ENCODE measurements at places on chromosomes 4 and X.

DNA sequence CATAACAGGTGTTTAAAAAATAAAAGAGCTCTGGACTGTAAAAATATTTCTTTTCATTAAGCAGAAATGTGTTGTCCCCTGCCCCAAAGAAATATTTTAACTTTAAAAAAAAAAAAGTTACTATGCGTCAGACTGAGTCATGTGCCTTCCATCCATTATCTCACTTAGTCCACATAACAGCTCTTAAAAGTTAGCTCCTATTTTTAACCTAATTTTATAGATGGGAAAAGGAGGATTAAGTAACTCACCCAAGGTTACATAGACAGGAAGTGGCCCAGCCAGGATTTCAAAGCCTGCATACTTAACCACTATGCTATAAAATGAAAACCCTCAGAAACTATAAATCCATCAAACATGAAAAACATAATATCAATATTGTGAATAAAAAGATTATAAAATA is 97.7 kb downstream of the MANBA start:
- DNase-seq = no peak

- DNase-seq = no peak
Observed at GRCh38 chr4:25075129-25075528, 44.4 kb upstream of the LGI2 start.

- no peak for DNase-seq
Observed at GRCh38 chr4:111838406-111838930, 306.8 kb upstream of the FAM241A start.

DNA sequence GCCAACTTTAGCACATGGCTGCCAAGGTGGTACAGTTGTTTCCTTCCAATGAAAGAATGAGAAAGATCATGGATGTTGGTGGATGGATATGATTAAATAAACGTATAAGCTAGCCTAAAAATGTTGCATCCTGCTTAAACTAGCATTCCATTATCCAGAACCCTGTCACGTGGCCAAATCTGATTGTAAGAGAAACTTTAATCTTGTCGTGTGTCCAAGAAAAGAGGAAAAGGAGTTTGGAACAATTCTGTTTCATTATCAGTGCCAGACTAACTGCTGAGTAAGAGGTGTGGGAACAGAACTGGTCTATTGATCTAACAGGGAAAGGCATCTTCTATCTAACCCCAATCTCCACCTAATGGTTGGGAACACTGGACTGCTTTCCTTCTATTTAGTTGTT is 325.2 kb upstream of the BMP3 start:
- DNase-seq = no peak

- no peak for DNase-seq
Observed at GRCh38 chr4:159222043-159222552, 119.2 kb downstream of the RAPGEF2 start.

- no peak for DNase-seq
Observed at GRCh38 chr4:183182873-183183725, 84.0 kb downstream of the WWC2 start.

DNA sequence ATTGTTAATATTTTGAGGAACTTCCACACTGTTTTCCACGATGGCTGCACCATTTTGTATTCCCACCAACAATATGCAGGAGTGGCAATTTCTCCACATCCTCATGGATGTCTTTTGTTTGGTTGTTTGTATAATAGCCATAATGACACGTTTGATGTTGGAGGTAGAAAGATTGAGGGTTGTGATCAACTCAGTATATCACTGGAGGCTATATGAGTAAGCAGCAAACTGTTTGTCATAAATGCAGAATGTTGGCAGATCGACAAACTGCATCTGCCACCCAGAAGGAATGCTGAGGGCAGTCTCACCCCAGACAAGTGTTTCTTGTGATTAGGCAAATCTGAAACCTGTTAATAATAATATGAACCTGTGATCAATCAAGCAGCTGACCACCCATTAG is 243.9 kb upstream of the WDFY3 start:
- no peak for DNase-seq

GRCh38 chr4:7876201-7876875 is 63.3 kb downstream of the AFAP1 start:
- DNase-seq = no peak

- no peak for DNase-seq
Observed at GRCh38 chrX:13428053-13428786, 108.4 kb upstream of the ATXN3L start.

DNA sequence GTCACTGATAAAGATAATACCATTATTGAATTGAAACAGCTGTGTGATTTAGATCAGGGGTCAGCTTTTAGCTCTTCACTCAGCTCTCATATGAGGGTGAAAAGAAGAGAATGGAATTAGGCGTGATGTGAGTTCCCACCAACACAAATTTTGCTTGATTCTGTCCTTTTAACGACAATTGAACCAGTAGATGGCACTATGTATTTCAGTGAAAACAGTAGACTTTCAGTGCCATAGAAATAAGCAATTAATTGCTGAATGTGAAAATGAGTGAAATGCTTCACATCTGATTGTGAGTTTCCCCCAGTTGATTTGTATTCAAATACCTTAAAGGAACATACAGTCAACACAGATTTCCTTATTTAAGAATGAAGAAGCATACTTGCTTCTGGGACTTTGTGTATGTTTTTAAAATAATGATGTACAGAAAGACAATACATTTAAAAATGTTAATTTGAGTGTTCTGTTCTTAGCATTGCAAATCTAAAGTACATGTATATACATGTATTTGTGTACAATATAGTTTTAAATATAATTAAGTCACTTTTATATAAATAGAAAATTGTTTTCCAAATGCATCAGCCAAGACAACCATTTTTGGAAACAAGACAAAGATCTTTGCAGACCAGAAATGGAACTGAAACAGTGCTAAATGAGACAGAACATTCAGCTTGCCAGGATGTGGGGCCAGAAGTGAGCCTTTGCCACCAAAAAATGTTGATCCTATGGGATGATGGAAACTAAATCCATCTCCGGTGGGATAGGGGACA is 178.8 kb downstream of the SNCA start:
- no peak for DNase-seq

DNA sequence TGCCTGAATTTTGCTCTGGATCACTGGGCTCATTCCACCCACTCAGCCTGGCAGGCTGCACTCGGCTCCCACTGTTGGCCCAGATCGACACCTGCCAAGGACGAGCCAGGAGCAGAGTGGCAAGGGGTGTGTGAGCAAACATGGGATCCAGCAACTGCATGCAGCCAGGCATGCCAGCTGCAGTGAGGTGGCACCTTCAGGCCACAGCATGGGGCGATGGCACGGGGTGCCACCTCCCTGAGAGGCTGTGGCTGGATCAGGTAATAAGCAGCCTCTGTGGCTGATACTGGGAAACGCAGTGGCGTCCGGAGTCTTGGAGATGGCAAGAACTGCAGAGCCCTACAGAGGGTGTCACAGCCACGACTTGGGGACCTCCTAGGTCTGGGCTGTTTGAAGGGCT is 244.5 kb upstream of the FSTL5 start:
- DNase-seq = no peak

GRCh38 chr4:10565166-10565780 is 108.0 kb upstream of the ZNF518B start:
- no peak for DNase-seq

- DNase-seq = no peak
Observed at GRCh38 chr4:4437798-4438470, 51.0 kb downstream of the NSG1 start.

GRCh38 chr4:74755486-74755885 is 38.8 kb downstream of the BTC start:
- no peak for DNase-seq

GRCh38 chr4:3444351-3445110 is 2.8 kb downstream of the HGFAC start:
- DNase-seq = no peak

DNA sequence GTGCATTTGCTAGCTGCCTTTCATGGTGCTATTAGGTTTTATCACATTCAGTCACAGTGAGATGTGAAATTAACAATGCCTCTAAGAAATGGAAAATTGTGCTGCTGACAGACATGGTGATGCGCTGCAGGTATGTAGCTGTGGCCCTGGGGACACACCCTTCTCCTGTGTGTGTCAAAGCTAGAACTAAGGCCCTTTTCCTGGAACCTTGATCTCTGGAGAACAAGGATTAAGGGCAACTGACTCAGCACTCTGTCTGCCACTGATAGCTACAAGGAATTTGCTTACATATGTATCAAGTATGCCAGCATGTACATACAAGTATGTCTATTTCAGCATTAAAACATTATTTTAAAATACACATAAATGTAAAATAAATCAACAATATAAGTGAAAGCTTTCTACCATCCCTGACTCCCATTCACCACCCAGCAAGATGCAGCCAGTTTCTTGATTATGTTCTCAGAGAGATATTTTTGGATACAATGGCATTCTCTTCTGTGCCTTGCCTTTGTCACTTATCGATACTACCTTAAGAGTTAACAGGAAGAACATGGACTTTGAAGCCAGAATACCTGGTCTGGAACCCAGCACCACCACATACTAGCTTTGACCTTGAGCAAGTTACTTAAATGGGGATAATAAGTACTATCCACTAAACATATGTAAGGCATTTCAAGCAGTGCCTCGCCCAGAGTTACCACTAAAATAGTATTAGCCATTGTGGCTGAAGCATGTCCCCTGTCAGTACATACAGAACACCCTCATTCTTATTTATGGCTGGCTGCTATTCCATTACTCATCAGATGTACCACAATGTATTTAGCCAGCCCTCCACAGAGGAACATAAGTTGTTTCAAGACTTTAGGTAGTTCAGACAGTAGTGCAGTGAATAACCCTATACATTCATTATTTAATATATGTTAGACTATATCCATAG is 68.5 kb downstream of the NPNT start:
- no peak for DNase-seq

GRCh38 chr4:16573739-16574138 is 324.7 kb downstream of the LDB2 start:
- peak; percentile 90 for DNase-seq

- no peak for DNase-seq
Observed at GRCh38 chr4:107376293-107376692, 340.2 kb upstream of the DKK2 start.

DNA sequence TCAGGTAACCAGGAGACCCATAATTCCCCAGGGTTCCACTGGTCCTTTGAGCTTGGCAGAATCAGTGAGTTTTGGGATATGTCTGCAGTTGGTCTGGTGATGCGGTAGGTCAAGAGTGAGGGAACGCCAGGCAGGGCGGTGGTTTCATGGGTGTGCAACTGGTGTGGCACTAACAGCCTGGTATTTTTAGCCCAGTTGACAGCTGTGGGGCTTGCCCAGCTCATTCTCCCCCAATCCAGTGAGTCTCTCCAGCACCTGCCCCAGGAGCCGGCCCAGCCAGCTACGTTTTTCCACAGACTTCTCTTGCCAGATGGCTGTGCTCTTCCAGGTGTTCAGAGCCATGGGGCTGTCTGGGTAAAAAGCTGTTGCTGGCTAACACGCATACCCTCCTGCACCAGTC is 1019.9 kb downstream of the CCSER1 start:
- DNase-seq = no peak

- no peak for DNase-seq
Observed at GRCh38 chr4:15007201-15007600, 4.9 kb downstream of the CPEB2 start.

DNA sequence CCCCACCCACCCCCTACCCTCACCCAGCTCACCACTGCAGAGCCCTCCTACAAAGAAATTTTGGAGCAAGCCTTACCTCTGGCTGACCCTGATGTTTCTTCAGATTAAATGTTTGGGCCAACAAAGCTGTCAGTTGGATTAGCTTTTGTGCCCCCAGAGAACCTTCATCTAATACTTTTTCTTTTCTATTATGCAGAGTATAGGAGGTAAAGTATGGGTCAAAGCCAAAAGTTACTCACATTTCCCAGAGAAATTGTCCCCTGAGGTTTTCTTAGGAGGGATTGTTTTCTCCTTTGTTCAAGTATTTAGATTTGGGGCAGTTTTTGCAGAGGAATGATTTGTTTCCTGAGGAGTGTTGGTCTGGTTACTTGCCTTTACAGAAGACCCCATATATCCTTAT is 69.5 kb downstream of the AASDH start:
- DNase-seq = no peak

DNA sequence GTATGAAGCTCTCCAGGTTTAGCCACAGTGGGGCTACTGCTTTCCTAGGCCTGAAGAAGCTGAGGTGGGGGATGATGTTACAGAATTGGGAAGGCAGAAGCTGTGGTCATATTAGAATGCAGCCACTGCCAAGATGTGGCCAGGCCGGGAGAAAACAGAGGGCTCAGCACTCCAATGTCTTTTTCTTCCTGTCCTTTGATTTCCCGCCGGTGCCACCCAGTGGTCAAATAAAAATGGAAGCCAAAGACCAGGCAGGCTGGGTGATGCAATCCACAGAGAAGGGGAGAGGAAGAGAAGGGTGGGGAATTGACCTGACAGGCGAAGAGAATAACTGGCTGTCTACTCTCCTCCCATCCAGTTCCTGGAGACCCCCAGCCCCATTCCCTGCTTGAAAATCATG is 94.9 kb upstream of the SHISA3 start:
- no peak for DNase-seq

- peak; percentile 88 for DNase-seq
Observed at GRCh38 chrX:20527558-20528011, 260.9 kb upstream of the RPS6KA3 start.

DNA sequence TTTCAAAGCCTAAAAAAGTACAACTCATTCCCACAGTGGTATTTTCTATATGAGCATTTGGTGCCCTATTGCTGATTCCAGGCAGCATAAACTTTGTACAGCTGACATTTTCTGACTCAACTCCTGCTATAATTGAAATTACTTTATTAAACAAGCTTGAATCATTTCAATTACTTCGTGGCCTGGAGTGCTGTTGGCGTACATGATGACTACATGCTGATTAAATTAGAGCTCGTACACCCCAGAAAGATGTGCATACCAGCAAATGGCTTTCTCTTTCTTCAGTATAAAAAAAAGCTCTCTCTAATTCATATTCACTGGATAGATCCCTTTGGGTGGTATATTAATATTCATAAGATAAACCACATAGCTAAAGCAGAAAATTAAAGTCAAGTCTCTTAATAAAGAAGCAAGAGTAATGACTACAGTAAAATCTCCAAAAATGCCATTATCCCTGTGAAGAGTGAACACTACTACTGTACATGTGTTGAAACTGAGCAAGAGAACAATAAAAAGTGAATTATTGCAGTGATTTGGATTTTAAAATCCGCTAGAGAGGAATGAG is 245.0 kb upstream of the IGFBP7 start:
- DNase-seq = peak; percentile 95

- no peak for DNase-seq
Observed at GRCh38 chrX:11750046-11750445, 8.0 kb upstream of the MSL3 start.

DNA sequence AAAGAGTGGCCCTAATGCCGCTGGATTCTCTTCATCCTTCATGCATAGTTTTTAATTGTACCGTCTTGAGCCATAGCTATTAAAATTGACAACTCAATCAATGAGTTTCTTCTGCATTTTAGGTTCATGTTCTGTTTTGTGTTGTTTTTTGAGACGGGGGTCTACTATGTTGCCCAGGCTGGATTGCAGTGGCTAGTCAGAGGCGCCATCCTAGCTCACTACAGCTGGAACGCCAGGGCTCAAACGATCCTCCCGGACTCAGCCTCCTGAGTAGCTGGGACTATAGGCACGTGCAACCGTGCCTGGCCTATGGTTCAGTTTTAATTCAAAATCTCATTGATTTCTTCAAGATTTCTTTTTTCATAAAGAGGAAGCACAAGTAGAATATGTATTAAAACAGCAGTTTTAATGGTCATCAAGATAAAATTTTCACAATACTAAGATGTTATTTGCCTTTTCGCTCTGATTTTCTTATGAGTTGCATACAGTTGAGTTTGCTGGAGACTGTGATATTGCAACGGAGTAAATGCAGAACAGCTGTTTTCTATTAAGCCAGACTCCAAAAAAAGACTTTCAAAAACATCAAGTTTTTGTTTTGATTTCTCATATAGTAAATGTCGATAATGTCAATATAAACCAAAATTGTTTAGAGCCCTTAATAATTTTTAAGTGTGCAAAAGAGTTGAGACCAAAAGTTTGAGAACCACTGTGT is 1.1 kb upstream of the STX18 start:
- DNase-seq = no peak
